ENCODE measurements at places on chromosomes 11 and 22.

- DNase-seq = no peak
Observed at GRCh38 chr11:18091731-18092130, 14.2 kb downstream of the SAAL1 start.

DNA sequence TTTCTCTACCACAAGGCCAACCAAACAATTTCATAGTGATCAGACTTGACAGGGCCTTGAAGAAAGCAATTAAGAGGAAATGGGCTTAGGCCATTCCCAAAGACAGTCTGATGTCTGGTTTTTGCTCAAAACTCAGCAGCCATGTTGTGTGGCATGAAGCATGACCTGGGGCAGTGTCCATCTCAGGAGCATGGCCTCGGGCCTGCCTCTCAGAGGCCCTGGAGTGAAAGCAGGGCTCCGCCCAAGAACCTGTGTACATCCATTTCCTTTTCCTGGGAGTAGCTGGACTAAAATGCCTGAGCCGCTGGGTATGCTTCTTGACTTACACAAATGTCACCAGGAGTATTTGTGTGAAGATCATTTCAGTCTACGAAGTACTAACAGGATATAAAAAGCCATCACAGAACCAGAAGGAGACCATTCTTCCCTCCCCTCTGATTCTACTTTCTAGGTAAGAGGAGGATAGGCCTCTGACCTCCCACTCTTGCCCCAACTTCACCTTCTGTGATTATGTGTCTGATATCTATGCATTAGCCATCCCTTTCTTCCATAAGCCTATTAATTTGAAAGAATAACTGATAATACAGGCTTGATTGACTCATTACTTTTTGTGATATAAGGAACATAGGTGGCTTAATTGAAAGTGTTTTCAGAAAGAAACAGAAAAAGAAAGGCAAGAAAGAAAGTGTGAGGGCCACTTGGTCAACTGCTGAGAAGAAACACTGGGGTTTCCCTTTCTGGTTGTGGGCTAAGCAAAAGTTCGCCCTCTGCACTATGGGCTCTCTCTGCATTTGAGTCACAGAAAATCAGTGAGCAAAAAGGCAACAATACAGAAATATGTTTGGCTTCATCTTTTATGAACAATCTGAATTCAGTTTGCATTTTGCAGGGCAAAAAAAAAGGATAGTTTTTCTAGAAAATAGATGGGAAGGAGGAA is 188.6 kb upstream of the MTMR2 start:
- no peak for DNase-seq

DNA sequence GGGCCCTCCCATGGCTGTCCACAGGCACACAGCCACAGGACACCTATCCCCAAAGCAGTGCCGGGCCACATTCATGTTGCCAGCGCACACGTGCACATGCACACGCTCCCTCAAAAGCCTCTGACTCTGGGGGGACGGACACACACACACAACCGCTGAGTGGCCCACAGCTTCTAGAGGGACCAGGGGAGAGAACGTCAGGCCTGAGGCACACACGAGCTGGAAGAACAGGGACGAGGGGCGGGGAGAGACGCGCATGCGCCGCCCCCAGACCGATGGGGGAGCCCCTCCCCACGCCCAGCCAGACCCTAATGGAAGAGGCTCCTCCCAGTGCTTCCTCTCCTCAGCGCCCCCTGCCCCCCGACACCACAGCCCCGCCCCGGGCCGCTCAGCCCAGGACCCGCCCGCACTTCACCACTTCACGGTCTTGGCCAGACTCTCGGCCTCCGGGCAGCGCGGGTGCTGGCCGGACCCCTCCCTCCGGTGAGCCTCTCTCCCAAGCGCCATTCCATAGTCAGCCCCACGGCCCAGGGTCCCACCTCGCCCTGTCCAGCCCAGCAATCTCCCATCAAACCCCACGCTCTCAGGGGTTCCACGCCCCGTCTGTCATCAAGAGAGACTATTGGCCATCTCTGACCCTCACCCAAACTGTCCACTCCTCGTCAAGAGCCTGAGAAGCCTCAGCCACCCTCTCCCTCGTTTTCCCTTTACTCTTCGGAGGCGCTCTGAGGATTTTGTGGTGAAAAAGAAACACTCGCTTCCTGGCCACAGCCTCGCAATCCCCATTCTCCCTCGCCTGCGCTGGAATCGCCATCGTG is 11.7 kb downstream of the NRXN2 start:
- no peak for DNase-seq

GRCh38 chr11:100498780-100499179 is 188.3 kb upstream of the ARHGAP42 start:
- no peak for DNase-seq

DNA sequence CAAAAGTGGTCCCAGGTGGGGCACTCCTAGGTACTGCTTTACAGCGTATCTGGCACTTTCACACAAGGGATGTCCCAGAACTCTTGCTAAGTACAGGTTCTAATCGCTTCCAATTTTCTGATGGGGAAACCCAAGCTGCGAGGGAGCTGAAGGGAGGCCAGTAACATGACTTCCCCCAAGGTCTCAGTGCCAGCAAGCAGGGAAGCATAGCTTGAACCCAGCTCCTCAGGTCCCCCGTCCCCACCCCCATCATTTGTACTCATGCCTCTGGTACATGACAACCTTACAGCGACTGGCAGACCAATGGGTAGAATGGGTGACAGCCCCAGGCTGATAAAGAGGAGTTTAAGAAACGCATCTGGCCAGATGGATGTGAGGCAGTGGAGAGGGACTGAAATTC is 716 bp upstream of the ABCC8 start:
- no peak for DNase-seq

DNA sequence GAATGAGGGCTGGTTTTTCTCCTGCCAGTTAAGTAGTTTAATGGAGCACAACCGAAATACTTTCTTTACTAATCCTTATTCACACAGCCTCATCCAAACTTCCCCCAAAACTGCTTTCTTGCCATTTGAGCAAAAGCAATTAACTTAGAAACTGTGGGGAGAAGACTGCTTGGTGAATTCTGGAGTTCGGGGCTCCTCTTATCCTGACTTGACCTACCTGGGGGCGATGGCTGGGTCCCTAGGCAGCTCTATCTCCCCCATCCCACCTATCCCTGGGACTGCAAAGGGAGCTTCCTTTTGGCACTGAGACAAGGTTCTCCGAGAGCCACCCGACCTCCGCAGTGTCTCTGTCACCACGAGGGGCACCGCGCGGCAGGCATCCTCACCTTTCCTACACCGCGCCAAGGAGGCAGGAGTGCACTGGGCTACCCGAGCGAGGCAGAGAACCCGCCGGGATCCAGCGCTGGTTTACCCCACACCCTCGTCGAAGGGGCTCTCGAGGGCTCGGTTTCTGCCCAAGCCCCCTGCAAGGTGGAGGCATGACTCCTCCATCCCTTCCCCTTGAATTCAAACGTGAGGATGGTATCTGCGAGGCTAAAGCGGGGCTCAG is 759 bp downstream of the DESI1 start:
- no peak for DNase-seq

DNA sequence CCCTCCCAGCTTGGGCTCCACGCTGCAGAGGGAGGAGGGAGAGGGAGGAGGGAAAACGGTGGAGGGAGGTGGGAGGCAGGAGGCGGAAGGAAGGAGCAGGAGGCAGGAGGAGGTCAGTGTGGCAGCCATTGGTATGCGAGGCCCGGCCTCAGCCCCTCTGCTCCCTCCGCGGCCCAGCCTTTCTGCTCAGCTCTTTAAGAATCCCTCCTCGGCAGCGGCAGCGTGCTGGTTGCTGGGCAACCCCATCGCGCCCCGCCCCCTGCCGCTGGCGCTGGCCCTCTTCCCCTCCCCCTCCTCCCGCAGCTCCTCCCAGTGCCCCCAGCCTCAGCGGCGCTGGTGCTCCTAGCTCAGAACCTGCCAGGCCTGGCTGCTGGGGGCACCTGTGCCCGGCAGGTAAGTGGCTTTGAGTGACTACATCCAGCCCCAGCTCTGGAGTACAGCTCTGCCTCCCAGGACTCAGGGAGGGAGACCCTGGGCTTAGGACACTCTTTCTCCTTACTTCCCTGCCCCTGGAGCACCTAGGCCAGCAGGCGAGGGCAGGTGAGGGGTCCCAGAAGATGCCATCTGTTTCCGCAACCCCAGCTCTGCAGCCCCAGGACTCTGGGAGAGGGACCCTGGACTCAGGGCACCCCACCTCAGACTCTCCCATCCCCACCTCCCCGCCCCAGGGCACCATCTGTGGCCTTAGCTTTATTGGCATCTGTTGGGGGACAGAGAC is 7.2 kb upstream of the FLRT1 start:
- no peak for DNase-seq

DNA sequence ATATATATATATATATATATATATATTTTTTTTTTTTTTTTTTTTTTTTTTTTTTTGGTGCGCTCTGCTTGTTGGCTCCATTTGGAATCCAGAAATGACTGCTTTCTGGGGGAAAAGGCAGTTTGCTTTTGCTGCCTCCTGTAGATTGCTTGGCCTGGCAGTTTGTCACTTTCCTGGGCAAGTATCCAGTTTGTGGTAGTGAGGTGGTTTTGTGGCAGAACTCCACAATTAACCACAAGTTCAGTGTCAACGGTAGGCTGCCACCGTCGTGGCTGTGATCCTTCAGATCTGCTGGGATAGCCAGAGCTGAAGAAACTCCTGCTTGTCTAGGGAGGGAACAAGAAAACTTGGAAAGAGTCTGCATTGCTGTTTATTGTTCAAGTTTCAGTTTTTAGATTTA is 5.0 kb upstream of the PDE3B start:
- DNase-seq = no peak

GRCh38 chr22:48806227-48806781 is 1021.4 kb downstream of the BRD1 start:
- DNase-seq = no peak

GRCh38 chr22:24580276-24580675 is 12.6 kb downstream of the LRRC75B start:
- no peak for DNase-seq

DNA sequence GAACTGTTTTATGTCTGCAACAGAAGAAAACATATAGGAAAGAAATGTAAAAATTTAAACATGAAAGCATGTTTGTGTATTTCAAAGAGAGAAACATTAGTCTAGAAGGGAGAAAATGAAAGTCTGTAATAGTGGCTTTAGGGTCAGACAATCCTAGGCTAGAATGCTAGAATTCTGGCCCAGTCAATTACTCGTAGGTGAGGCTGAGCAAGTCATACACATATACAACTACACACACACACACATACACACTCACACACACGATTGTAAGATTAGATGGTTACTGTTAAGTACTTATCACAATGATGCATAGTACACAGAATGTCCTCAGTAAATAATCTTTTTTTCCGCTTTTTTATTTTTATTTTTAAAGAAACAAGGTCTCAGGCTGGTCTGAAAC is 37.7 kb upstream of the PCF11 start:
- DNase-seq = no peak

DNA sequence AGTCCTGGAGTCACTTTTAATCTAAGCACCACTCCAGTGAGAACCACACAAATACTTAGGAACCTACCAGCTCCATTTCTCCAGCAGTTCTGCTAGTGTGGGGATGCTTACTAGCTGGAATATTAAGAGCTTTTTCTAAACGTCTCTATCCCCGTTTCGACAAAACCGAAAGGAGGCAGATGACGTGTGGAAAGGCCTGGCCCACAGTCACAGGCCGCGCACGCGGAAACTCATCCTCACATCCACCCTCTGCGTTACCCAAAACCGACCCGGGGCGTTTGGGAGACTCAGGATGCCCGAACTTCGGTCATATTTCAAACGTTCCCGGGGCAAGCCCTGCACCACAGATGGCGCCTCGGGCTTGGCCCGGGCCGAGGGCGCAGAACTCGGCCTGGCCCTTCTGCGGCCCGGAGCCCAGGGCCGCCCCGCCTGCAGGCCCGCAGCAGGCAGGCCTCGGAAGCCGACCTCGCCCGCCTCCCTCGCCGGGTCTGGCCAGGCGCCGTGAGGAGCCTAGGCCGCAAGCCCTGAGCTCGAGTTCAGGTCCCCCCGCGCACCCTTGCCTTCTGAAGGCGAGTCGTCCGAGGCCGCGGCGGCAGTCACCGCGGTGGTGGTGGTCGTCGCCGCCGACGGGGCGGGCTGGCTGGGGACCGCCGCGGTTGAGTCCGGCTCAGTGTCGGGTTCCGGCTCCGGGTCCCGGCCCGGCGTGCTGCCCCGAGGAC is 473 bp downstream of the FNBP4 start:
- DNase-seq = no peak

DNA sequence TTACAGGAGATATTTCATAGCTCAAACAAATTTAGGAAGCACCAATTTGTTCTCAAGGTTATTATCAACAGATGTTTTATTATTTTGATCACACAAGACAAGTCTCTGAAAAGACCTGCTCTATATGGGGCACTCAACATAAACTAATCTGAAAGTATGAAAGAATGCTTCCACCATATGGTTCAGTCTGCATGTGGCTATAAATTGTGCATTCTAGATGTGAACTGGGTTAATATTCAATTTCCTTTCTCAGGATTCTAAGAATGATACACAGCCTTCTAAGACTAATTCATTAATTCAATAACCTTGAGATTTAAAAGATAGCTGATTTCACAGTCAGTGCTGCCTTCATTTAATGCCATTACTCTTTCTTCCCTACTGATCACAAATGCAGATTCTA is 851.3 kb upstream of the CCDC90B start:
- no peak for DNase-seq

Data from SW 1271 (cell line).